ENCODE measurements at places on chromosomes 13 and 19.

GRCh38 chr13:74101436-74101835, 32.8 kb downstream of the KLF12 start:
- no peak for DNase-seq

GRCh38 chr13:77329911-77330584, 3.2 kb upstream of the MYCBP2 start:
- DNase-seq: no peak

DNA sequence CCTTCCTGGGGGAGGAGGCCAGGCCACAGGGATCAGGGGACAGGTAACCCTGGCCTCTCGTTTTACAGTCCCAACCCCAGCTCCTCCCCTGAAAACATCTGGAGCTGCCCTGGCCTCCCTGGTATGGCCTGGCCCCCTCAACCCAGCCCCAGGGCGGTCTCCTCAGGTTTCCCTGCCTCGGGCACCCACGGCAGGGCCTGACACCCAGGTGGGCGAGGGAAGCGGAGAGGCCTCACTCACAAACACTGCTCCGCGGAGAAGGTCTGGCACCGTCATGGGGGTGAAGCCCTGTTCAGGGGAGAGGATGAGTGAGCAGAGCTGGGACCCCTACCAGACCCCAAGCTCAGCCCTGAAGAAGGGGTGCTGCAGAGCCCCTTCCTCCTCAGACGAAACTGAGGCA, 6.5 kb upstream of the CCER2 start:
- DNase-seq: no peak

DNA sequence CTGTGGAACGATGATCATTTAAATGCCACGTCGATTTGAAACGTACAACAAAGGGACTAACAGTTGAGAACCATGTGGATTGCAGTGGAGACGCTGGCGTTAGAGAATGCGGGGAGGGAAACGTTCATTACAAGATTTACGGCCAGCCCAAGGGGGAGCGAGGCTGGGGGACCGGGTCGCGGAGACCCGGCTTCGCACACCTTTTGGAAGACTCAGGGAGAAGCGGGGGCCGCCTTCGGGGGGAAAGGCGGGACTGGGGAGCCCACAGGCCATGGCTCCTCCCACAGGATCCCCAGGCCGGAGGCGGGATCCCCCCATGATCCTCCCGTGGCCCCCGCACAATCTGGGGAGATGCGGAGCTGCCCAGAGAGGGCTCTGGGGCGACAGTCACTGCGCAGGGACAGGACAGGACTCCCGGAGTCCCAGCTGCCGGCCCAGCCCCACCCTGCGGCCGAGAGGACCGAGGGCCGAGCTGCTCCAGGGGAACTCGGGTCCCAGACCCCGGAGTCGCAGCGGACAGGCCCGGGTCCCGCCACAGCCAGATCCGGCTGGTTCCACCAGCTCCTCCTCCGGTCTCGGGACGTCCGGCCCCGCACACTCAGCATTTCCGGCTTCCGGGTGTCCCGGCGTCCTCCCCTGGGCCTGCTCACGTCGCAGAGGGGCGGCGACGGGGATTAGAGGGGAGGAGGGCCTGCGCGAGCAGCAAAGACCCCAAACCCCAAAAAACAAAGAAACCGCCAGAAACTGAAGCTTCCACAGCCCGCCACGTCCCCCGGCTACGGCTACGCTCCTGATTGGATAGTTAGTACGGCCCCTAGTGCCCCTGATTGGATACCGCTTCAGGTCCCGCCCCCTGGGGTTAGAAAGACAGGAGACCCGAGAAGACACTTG, 21.1 kb upstream of the OR10H1 start:
- peak; percentile 99 for DNase-seq

DNA sequence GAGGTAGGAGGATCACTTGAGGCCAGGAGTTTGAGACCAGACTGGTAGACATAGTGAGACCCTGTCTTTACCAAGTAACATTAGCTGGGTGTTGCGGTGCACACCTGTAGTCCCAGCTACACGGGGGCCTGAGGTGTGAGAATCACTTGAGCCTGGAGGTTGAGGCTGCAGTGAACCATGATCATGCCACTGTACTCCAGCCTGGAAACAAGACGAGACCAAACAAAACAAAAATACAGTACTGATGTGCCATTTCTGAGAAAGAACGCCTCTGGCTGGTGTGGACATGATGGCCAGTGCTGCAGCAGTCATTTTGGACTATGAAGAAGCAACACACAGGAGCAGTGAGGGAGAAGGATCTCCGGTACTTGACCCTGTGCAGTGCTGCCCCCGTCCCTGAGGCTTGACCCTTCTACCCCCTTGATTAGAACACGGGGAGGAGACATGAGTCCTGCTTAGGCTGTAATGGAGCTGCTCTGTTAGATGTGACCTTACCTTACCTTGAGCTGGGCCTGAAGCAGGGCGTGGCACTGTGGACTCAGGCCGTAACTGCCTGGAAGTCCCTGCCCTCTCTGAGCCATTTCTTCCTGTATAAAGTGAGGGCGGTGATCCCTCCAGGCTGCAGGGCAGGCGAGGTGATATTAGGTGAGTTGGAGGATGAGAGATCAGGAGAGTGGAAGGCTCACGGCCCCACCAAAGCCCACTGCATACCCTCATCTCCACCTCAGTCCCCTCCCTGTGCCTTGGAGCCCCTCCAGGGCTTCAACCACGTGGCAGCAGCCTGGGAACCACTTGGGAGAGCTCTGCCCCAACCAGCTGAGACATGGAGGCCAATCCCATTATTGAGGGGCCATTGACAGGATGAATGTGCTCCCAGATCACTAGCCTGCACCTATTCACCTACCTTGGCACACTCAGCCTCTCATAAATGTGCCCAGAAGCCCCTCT, 5.9 kb downstream of the RPL18A start:
- DNase-seq: peak; percentile 87
